Esophagus muscularis mucosa (tissue), 4 donors: ENCODE measurements at places on chromosomes 2 and 18.

DNA sequence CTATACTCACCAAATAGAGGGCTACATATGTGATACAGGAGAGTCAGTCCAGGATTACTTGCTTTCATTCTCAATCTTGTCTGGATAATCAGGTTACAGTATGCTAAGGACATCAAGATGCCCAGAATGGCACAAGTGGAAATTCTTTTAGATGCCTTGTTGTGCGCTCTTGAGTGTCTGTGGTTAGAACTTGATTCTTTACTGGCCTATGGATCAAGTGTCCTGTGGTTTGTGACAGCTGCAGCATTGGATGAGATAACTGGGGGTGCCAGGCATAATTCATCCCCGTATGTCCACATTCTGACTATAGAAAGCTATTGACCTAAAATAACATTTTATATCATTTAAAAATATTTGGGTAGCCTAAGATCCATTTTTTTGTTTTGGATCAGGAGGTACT, 40.1 kb downstream of the CDC42EP3 start:
- DNase-seq: no peak

- DNase-seq: no peak
Measured at GRCh38 chr2:229231328-229231868, 39.7 kb downstream of the PID1 start.

DNA sequence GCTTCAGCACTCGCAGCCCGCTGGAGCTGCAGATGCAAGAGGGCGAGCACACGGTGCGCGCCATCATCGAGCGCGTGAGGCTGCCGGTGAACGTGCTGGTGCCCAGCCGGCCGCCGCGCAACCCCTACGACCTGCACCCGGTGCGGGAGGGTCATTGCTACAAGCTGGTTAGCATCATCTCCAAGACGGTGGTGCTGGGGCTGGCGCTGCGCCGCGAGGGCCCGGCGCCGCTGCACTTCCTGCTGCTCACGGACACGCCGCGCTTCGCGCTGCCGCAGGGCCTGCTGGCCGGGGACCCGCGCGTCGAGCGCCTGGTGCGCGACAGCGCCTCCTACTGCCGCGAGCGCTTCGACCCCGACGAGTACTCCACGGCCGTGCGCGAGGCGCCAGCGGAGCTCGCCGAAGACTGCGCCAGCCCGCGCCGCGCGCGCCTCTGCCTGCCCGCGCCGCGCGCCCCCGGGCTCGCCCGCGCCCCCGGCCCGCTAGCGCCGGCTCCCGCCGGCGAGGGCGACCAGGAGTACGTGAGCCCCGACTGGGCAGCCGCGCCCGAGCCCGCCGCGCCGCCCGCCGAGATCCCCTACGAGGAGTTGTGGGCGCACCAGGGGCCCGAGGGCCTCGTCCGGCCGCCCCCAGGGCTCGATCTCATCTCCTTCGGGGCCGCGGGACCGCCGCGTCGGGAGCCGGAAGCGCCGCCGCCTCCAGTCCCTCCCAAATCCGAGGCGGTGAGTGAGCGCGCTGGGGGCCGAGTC, 11.8 kb downstream of the GAREM2 start:
- DNase-seq: no peak

DNA sequence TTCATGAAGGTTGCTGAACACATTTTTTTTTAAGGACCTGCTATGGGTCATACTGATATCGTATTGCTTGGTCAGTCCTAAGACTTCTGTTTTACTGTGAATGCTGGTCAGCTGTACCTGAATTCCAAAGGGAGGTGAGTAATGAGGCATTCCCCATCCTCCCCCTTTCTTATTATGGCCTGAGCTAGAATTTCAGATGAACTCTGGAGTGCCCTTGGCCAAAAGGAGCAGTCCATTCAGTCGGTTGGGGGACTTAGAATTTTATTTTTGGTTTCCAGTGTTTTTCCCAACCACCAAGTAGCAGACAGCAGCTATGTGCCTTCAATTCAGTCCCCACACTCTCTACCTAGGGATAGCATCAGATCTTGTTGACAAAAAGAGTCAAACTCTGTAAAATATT, 26.9 kb upstream of the PDCL3 start:
- no peak for DNase-seq

GRCh38 chr2:100013892-100014677, 128.3 kb downstream of the AFF3 start:
- DNase-seq: no peak

DNA sequence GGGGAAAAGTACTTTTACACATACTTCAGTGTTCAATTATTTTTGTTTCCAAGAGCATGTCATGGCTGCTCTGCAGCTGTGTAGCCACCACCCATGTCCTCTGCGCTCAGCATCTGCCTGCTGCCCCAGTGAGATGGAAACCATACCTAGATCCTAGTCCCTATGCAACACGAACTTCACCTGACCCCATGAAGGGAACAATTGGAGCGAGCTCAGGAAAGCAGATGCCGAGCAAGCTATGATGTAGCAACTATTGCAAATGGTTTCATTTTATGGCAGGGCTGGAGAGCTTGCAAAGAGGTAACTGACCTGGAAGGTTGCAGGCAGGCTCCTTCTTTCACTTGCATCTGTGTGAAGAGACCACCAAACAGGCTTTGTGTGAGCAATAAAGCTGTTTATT, 1.3 kb upstream of the CCDC141 start:
- no peak for DNase-seq

GRCh38 chr2:171553858-171554257, 31.6 kb downstream of the CYBRD1 start:
- DNase-seq: peak; percentile 50

GRCh38 chr2:53452957-53453748, 314.5 kb upstream of the CHAC2 start:
- DNase-seq: no peak

GRCh38 chr2:120628248-120628647, 107.4 kb upstream of the GLI2 start:
- DNase-seq: no peak

GRCh38 chr2:43175020-43175441, 51.4 kb downstream of the ZFP36L2 start:
- DNase-seq: no peak

DNA sequence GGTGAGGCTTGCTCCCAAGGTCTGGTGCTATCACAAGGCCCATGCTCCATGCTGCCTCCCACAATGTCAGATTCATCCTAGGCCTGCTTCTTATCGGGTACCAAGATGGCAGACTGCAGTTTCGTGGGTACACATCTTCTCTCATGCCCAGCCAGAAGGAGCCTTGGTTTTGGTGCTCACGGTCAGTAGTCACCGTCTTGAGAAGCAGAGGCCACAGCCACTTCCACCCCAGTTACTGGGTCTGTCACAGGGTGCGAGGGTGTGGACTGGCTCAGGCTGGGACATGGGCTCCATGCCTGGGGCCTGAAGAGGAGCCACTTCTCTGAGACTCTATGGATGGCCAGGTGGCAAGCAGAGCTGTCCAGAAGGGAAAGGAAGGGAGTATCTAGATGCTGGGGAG, 178.8 kb upstream of the HS6ST1 start:
- DNase-seq: no peak

GRCh38 chr2:164514491-164514890, 106.8 kb downstream of the GRB14 start:
- no peak for DNase-seq

DNA sequence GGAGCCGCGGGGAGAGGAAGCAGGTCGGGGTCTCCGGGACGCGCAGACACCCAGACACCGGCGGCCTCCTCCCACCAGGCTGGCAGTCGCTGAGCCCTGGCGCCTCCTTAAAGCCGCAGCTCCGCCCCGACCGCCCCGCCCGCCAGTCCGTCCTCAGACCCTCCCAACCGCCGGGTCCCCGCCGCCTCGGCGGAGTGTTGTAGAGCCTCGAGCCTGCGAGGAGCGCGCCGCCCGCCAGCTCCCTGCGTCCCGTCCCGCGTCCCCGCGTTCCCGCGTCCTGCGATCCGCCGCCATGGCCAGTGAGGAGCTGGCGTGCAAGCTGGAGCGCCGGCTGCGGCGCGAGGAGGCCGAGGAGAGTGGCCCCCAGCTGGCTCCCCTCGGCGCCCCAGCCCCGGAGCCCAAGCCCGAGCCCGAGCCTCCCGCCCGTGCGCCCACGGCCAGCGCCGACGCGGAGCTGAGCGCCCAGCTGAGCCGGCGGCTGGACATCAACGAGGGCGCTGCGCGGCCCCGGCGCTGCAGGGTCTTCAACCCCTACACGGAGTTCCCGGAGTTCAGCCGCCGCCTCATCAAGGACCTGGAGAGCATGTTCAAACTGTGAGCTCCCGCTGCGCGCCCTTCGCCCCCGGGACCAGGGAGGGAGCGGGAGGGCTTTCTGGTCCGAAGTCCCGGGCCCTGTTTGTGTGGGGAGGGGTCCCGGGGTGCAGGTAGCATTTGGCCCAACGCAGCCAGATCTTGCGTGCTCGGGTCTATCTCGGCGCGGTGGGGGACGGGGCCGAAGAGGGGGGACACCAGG, at the start of gene EFHD1:
Gene EFHD1 (plus strand): TSS at position 192 of the 793 bp plus-strand sequence. CDS start 101 bp downstream, at position 293.
- DNase-seq: no peak

DNA sequence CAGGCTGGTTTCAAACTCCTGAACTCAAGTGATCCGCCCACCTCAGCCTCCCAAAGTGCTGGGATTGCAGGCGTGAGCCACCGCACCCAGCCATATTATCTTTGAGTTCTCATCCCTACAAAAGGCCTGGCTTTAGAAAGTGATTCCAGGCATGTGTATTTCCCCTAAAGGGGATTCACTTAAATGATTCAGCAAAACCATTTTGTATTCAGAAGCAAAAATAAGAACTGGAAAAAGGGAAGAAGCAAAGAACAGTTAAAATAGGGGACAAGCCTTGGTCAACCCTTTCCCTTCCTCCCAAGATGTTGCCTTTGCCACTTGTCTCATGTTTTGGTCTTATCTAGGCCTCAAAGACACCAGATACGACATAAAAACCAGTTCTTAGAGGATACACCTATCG, 10.5 kb downstream of the TM4SF20 start:
- DNase-seq: no peak

GRCh38 chr2:26577442-26578112, 63.6 kb downstream of the CIB4 start:
- DNase-seq: no peak

DNA sequence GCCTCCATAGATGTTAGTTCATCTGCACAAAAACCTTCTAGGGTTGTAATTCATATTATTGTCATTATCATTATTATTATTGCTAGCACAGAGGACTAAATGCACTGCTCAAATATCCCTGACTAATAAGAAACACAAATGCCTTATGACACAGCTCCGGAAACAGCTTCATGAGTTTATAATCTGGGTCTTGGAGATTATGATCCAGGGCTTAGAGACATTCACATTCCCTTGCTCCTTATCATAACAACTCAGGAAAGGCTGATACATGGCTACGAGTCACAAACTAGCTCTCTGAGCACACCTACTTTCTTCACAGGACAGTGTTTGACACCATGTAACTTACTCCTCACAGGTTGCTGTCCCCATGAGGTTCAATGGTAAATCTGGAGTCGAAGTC, 102.2 kb upstream of the TTC39C start:
- no peak for DNase-seq

GRCh38 chr2:104378853-104379374, 475.0 kb upstream of the POU3F3 start:
- peak; percentile 29 for DNase-seq

- DNase-seq: no peak
Measured at GRCh38 chr2:75333646-75334045, 134.3 kb upstream of the TACR1 start.

- DNase-seq: no peak
Measured at GRCh38 chr2:185202381-185202780, 536.2 kb upstream of the FSIP2 start.

DNA sequence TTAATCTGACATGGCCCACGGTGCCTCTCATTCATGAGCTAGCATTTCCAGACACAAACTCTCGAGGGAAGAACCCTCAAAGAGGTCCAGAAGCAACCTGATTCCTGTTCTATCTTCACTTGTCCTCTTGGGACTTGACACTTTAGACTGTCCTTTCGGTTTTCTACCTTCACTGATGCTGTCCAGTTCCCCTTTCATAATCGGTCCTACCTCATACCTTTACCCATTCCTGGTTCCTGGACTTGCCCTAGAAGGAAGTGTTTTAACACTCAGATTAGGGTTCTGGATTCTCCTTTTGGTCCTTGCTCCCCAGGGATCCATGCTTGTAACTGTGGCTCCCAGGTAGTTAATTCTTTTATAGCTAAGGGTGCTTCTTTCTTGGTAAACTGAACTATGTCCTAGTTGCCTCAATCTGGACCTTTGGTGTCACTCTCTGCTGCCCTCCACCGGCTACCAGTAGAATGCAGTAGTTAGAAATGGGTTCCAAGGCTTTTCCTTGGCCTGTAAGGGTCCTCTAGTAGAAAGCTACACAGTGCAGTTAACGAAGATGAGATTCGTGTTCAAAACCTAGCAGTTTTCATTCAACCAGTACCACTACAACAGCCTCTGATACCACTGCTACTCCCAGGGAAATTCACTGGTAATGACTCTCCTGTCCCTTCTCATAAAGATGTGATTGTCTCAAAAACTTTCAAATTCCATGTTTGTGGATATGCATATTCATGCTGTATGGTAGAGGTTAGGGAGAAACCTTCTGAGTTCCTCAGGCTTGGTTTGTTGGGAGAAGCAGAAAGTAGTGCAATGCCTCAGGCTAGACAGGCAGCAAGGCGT, 178.1 kb upstream of the CYP26B1 start:
- no peak for DNase-seq

DNA sequence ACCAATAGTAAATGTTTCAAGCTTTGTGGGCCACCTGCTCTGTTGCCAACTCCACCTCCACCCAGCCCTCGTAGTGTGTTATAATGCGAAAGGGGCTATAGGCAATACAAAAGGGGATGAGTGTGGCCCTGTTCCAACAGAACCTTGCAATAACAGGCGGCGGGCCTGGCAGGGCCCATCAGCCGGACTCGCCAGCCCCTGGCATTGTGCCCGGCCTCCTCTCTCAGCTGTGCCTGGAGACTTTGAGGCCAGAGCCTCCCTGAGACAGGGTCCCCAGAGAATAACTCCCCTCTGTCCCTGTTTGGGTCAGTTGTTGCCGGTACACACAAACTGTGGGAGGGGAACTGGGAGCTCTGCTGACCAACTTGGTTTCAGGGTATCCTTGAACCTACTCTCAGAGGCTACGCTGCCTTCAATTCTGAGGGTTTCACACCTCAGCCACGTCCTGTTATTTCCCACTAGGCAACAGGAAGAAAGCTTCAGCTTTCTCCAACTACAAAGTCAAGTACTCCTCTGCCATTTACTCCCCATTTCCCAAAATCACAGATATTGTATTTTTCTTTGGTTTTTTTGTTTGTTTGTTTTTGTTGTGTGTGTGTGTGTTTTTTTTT, 58.0 kb upstream of the ZNF236 start:
- no peak for DNase-seq

- no peak for DNase-seq
Measured at GRCh38 chr2:190082118-190082517, 19.6 kb upstream of the MSTN start.
